ENCODE measurements at places on chromosomes 12 and 14.

GRCh38 chr12:116427200-116427930 is 131.8 kb upstream of the MAP1LC3B2 start:
- DNase-seq, result peak; percentile 88

DNA sequence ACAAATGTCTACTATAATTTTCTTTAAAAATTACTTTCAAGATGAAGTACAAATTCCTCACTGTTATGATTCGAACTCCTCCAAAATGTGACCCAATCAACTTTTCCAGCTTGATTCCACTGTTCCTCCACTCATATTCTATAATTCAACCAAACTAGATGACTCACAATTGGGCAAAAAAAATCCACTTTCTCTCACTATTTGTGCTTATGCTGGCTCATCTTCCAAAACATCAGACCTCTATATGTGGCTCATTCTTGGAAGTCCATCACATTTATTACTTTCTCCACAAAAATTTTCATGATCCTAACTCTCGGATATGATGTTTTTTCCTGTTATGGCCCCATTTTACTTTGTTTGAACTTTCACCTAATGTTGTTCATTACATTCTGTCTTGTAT is 26.9 kb upstream of the RXYLT1 start:
- no peak for DNase-seq

- no peak for DNase-seq
These were observed 45.7 kb upstream of the VASH1 start for GRCh38 chr14:76715511-76716081.

DNA sequence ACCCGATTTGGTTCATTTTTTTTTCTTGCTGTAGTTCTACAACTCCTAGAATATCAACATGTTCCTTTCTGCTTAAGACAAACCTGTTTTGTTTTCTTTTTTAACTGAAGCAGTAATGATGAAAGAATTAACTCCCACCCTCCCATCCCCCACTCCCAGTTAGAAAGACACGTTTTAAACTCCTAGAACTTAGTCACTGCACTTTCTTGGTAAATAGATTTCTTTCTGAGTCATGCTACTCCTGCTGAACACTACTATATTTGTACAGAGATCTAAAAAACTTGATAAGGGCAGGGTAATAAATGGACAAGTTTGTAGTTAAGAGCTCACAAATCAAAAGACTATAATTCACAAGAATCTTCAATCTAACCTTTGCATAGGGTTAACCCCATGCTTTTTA is 118.9 kb upstream of the PTPRB start:
- DNase-seq, result no peak

- no peak for DNase-seq
These were observed 26.9 kb downstream of the TBX3 start for GRCh38 chr12:114656906-114657596.

- DNase-seq, result no peak
These were observed 12.5 kb downstream of the PCNX1 start for GRCh38 chr14:70919774-70920173.

GRCh38 chr12:90947869-90948268 is 7.1 kb downstream of the CCER1 start:
- no peak for DNase-seq

DNA sequence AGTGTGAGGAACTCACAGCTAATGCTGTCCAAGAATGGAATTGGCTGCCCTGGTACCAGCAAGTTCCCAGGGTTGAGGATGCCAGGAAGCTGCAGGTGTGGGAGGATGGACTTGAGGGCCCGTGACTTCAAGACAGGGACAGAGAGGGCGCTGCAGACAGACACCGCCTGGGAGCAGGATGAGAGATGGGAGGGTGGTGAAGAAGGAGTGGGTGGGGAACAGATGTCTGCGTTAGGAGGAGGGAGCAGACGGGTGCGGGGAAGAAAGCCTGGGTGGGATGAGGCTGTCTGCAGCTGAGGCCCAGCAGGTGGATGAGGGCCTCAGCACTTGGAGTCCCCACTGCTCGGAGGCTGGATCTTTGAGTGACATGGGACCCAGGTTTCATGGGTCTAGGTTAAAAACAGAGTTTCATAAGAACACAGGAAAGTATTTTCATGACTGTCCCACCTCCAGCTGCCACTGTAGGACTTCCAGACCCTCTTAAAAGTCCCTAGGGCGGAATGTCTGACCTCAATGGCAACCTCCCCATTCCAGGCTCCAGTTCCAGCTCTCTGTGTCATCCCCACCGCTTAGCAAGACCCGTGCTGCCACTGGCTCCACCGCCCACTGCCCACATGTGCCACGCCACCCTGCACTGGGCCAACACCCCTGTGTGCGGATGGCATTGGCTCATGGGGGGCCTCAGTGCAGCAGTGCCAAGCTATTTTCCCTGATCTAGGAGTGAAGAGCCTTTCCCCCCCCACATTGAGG is 70.3 kb upstream of the SCN8A start:
- DNase-seq, result peak; percentile 16

GRCh38 chr12:123261196-123261595 is 10.5 kb downstream of the CDK2AP1 start:
- DNase-seq, result no peak

GRCh38 chr12:45186762-45187161 is 29.1 kb upstream of the ANO6 start:
- no peak for DNase-seq

DNA sequence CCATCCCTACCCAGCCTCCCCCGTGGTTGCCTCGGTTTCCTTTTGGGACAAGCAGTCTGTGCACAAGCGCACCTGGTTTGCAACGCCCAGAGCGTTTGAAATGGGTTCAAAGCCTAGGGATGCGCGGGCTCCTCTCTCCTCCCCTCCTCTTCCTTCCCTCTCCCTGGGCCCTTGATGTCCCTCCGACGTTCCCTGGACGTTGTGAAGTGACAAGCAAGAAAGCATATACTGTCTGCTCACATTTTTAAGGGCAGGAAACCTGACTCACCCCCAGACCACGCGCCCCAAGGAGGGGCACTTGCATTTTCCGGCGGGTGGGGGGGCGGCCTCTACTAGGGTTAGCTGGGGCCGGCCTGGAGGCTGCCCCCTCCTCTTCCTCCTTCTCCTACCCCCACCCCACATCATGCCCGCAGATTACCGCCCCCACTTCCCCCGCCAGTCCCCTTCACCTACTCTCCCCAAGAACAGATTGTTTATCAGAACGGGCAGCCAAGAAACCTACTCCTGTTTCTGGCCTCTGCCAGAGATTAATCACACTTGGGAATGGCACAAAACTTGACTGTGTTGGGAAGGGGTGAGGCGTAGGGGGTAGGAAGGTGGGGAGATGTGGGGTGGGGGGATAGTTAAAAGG is 9.5 kb upstream of the IRF2BPL start:
- no peak for DNase-seq

- no peak for DNase-seq
These were observed 1156.8 kb downstream of the SLC16A7 start for GRCh38 chr12:60752589-60752988.

GRCh38 chr14:71550367-71550766 is 381.9 kb upstream of the RGS6 start:
- DNase-seq, result no peak

DNA sequence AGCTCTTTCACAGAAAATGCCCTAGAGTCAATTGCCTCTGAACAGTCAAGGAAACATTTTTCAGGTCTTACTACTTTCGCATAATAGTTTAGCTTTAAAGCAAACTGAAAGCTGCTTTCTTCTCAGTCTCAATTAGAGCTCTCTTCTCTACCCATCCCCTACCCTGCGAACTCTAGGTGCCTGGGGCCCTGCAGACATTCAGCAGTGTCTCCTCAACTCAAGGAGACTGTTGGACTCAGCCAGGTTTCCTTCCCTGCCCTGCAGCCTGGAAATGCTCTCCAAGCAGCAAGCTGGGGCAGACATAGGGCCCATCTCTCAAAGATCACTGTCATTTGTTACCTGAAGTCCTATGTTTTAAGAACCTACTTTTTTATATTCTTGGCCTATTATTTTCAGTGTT is 312.5 kb upstream of the PRICKLE1 start:
- no peak for DNase-seq

DNA sequence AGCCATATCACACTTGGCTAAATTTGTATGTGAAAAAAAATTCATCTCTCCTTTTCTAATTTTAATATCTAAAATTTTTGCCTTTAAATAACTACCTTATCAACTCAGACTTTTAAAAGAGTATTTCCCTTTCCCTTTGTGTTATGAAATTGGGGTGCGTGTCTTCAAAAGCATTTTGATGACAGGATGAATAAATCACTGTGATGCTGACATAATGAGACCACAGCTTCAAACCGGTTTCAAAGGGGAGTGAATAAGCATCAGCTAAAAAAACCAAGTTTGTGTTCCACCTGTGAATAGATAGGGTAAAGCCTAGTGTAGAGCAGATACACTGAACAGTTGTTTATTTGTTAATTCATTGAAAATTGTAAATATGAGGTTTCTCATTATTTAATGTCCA is 85.0 kb downstream of the LGR5 start:
- no peak for DNase-seq

GRCh38 chr12:91194500-91194899 is 11.9 kb upstream of the DCN start:
- no peak for DNase-seq

GRCh38 chr14:102739190-102739469 is 38.1 kb upstream of the TRAF3 start:
- no peak for DNase-seq

- DNase-seq, result peak; percentile 20
These were observed 47.3 kb upstream of the PAWR start for GRCh38 chr12:79737875-79738718.

DNA sequence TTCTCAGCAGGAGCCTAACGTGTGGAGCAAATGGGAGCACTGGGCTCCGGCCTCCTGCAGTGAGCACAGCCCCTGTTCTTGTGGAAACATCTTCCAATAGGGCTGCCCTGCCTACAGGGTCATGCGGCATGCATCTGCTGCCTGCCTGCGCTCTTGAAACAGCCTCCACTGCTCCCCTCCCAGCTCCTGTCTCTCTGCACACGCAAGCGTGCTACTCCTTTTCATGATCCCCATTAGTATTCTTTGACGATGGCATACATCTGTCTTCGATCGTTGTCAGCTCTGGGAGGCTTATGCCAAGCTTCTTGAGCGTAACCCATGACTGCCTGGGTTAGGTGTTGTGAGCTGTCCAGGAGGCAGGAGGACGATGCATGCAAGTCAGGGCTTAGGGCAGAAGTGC is 23.1 kb downstream of the NTF3 start:
- DNase-seq, result no peak

DNA sequence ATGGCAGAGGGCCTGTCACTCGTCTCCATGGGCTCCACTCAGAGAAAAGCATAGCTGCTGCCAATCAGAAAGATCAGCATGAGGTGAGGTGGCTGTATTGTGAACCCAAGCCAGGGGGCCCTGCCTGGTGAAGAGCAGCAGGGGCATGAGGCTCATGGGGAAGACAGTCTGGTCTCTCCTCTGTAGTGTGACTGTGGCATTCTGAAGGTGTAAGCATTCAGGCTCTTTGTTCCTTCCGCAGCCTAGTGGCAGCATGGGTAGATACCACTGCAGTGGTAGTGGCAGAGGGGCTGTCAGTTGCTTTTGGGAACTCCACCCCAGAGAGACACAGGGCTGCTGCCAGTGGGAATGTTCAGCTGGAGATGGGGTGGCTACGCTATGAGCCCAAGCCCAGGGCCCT is 5.1 kb upstream of the CLEC4D start:
- DNase-seq, result no peak

GRCh38 chr12:106994579-106995220 is 7.8 kb upstream of the MTERF2 start:
- DNase-seq, result no peak

GRCh38 chr14:70181276-70181675 is 7.5 kb downstream of the SLC8A3 start:
- no peak for DNase-seq

GRCh38 chr14:56491299-56492285 is 88.0 kb upstream of the TMEM260 start:
- DNase-seq, result peak; percentile 85

DNA sequence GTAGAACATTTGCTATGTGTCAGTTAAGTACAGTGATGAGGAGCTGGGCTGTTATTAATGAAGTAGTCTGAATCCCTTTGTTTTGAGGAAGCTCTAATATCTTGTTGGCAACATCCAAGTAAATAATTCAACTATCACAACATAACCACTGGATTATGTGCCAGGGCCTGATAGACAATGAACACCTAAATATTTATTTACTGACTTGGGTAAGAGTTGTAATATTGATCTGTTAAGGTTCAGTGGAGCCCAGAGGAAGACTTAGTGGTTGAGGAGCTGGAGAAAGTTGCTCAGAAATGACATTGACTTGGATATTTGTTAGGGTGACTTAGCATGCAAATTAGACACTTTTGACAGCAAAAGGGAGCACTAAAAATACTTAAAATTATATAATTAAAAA is 26.8 kb downstream of the DERA start:
- no peak for DNase-seq

DNA sequence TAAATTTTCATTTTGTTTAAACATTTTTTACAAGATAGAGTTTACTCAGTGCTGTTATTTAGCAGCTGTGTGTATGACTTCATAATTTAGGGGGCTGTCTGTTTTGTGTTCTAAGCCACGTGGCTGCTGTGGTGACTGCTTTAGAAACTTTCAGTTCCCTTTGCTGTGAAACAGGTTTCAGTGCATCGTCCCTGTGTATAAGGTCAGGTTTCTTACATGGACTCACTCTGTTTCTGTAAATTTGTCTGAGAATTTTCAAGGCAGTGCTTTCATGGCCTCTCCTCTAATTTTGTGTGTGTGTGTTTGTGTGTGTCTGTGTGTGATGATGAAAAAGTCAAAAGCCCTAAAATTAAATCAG is 32.4 kb downstream of the BICD1 start:
- no peak for DNase-seq

DNA sequence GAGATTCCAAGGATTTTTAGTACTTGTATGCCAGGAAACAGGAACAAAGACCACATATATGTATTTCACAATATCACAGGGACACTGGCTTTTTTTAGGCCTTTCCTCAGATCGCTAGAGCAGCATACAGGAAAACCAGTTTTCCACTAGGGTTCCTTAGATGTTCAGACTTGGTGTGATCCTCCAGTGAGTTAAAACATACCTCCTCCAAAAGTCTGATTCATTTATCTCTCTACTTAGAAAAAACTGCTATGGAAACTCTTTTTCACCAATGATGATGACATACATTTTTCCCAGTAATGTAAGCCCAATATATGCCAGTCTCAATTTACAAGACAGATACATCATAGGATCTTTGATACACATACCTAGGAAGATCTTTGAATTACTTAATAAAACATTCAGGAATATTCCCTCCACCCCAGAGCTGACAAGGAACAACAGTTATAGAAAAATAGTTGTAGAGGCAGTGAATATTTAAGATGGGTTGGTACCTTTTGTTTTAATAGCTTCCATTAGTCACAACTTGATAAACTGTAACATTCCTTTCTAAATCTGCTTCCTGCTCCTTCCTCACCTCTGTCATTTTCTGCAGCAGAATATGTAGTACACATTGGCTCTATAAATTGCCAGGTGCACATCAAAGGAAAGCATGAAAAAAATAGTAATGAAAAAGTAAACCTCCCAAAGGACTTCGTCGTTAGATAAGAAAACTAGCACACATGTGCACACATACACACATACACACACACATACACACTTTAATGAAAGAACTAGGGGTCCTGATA is 27.5 kb downstream of the BCAT1 start:
- no peak for DNase-seq

Data from iPS DF 6.9 (cell line).